ENCODE measurements at places on chromosomes 5 and 9.

- DNase-seq = no peak
Measured at GRCh38 chr5:158698023-158698639, 401.6 kb downstream of the EBF1 start.

DNA sequence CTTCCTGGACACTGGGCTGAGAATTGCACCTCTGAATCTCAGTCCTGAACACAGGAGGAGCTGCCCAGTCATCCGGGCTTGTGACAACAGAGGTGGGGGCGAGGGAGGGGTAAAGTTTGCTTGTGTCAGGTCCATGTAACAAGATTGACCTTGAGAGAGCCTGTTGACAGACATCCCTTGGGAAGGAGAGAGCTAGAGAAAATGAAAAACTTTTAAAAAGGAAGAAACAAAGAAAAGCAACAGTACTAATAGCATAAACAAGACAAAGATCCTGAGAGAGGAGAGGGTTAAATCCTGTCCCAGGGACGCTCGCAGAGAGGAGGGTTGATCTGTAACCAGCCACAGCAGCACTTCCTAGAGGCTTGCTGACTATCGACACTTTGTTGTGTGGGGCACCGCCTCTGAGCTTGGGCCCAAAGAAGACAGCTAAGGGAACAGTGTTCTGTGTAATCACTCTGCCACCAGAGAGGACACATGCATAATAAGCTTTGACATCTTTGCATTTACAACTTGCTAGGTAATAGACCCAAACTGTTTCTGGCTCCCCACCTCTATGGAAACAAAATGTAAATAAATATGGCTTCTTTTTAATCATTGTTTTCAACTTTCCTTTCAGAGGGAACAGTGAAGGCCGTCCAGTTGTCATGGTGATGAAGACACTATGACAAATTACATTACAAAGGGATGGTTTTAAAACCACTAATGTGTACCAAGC is 363.7 kb downstream of the CSNK1G3 start:
- DNase-seq = no peak

DNA sequence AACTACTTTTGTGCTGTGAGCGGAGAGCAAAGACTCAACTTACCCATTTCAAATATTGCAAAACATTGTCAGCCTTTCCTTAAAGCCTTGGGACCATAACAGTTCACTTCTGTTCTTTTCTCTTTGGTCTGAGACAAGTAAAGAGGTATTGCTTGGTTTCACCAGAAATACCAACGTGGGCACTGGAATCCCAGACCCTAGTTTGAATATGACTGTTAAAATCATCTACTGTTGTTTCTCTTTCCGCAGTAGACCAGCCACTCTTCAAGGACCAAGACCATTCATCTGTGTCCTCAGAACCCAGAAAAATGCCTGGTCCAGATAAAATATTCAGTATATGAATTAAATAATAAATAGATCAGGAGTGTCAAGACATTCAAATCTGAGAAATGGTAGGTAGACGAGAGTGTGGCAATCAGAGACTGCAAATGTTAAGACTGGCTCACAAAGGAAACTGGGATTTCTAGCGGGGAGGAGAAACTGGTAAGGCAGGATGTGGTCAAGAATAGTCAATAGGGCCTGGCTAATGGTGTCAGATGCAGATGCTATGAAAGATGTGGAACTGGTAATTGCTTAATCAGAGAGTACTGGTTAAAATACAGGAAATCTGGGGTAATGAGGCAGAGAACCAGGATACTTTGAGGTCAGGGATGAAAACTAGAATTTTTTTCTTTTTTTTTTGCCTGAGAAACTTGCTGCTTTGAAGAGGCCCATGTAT is 82.1 kb upstream of the IL33 start:
- no peak for DNase-seq

DNA sequence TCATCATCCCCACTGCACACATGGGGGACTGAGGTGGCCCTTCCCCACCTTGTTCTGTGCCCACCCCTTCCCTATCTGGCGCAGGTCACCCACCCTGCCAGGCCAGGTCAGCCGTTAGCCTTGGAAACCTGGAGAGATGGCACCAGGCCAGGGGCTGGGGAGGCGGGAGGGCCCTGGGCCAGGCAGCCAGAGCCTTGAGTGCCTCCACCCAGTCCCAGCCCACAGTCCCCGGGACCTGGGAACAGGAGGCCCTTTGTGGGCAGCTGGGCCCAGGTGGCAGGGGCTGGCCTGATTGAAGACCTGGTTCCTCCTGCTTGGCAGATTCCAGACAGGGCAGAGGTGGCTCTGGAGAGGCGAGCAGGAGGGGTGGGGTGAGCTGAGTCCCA is 70.6 kb downstream of the LRSAM1 start:
- no peak for DNase-seq

DNA sequence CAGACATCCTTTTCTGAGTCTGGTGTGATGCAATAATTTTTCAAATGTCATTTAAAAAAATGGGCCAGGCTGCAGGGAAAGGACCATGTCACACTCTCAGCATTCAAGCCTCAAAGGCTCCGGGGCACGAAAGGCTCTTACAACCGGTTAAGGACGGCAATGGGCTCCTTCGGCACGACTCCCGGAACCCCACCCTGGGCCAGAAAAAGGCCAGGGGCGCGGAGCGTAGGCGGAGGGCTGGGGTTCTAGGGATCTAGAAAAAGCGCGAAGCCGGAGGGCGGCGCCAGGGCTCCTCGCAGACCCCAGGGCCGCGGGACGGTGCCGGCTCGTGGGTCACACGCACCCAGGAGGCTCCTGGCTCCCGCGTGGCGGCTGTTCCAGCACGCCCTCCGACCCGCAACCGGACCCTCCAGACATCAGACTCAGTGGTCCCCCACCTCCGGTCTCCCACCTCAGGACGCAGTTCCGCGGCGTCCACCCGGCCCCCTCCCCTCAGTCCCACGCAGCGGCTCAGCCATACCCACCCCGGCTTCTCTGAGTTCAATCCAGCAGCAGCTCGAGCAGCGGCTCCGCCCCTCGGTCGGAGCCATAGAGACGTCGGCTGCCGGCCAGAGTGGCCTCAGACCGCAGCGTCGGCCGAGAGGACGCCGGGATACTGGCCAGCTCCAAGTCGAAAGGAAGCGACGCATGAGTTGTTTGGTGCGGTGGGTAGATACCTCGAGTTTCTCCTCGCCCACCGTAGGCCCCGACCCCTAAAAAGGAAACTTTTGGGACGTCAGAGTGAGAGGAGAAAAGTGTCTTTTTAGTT is at the start of gene TMEM267:
Gene TMEM267, minus strand, starts transcription at position 568 of the 808 bp plus-strand sequence. CDS start 29,896 bp downstream, outside the sequence.
- DNase-seq = peak; percentile 70

DNA sequence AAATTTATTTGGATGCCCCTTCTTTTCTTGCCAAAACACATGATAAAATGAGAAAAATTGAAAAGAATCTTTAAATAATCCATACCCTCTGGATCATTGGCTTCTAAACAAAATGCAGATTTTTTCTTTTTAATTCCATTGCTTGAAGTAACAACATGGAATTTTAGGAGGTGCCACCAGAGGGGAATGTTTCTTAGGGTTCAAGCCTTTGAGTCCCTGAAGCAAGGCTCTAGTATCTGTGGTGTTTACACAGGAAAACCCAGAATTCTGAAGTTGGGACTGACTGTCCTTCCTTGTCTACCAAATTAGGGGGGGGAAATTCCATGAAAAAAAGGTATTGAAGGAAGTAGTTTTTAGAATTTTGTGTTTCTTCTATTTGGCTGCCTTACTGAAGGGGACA is 69.4 kb downstream of the LMNB1 start:
- no peak for DNase-seq

GRCh38 chr5:133889271-133889905 is 79.0 kb downstream of the C5orf15 start:
- DNase-seq = no peak

GRCh38 chr5:82707741-82708140 is 369.5 kb downstream of the TMEM167A start:
- DNase-seq = no peak

DNA sequence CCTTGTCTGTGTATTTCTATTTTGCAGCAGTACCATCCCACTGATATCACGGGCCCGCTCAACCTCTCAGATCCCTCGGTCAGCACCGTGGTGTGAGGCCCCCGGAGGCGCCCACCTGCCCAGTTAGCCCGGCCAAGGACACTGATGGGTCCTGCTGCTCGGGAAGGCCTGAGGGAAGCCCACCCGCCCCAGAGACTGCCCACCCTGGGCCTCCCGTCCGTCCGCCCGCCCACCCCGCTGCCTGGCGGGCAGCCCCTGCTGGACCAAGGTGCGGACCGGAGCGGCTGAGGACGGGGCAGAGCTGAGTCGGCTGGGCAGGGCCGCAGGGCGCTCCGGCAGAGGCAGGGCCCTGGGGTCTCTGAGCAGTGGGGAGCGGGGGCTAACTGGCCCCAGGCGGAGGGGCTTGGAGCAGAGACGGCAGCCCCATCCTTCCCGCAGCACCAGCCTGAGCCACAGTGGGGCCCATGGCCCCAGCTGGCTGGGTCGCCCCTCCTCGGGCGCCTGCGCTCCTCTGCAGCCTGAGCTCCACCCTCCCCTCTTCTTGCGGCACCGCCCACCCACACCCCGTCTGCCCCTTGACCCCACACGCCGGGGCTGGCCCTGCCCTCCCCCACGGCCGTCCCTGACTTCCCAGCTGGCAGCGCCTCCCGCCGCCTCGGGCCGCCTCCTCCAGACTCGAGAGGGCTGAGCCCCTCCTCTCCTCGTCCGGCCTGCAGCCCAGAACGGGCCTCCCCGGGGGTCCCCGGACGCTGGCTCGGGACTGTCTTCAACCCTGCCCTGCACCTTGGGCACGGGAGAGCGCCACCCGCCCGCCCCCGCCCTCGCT is 1.9 kb downstream of the LRRC26 start:
- no peak for DNase-seq

DNA sequence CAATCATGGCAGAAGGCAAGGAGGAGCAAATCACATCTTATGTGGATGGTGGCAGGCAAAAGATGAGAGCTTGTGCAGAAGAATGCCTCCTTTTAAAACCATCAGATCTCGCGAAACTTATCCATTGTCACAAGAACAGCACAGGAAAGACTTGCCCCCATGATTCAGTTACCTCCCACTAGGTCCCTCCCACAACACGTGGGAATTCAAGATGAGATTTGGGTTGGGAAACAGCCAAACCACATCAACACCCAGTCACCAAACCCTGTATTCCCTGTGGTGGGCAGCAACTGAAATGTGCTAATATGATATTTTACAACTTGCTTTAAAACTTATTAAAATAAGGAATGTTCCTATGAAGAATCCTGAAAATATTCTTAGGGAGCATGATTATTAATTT is 54.2 kb downstream of the RASGRF2 start:
- DNase-seq = no peak

DNA sequence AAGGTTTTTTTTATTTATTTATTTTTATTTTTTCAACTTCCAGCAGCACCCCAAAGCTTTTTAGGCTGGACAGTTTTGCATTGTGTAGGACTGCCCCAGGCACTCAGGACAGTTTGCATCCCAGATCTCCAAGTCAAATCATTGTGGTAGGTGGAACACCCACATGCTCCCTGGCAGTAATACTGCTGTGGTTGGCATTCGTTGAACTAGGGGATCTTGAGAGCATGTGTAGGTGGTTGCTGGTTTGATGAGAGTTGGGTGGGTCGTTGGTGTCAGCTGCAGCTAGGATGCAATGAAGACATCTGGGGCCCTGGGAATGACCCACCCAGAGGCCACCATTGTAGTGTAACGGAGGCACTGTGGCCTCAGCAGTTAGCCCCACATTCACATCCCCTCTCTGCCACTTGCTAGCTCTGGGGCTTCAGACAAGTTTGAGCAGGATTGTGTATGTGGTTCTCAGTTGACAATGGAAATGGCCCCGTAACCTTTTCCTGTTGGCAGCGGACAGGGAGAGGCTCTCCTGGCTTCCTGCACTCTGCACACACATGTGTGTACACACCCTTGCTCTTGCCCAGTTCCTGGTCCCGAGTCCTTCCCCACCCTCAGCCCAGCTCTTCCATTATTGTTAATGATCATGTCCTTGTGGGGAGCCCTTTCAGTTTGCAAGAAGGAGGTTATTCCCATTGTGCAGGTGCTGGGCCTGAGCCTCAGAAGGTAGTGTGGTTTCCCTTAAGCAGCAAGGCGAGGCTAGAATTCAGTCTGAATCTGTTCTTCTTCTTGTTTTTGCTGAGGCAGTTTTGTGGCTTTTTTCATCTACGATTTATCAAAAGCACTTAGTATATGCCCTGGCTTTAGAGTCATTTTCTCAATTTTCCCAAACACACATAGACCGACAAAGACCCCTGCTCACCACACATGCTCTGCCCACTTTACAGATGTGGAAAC is 46.5 kb downstream of the PPARGC1B start:
- DNase-seq = no peak
